ENCODE measurements at places on chromosomes 7 and 10.

DNA sequence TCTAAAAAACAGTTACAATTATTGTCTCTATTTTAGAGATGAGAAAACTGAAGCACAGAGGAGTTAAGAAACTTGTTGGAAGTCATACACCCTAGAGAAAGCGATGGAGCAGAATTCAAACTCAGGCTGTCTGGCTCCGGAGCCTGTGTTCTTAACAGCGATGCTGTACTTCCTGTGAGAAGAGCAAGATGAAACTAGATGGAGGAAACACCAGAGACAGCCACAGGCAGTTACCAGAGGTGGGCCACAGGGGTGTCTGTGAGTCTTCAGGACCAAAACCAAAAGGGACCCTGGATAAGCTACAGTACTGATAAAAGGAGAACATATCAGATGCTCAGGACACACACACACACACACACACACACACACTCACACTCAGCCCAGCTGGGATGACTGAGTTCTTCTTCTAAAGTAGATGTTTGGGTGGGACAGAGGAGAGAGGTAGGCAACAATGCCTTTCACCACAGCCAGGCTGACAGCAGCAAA lies 289.2 kb downstream of the FZD1 start:
- DNase-seq, result no peak

DNA sequence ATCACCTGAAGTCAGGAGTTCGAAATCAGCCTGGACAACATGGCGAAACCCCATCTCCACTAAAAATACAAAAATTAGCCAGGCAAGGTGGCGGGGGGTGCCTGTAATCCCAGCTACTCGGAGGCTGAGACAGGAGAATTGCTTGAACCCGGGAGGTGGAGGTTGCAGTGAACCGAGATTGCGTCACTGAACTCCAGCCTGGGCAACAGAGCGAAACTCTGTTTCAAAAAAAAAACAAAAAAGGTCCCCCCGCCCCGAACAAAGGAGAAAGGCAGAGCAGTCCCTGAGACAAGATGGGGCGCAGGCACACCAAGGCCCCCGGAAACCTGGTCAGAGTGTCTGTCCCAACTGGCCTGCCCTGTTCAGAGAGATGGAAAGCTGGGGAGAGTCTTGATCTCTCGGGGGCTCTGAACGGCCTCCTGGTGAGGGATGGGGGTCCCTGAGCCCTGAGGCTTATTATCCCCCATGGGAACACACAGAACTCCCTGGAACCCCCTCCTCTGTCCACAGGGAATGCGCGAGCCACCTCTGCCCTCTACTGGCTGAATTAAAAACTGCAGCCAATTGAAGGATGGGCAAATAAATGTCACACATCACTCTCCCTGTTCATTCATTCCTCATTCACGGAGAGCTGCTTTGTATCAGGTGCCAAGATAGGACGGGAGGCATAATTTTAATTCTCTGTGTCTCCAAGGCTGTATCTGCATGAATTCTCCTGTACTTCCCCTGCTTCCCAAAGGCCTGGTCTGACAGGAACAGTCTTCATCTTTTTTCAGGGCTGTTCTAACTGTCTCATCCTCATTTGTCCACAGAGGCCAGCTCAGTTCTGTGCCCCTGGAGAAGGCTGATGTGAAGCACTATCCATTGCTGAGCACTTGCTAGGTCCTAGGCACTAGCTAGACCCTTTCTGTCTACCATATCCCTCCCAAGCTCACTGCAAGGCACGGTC lies 28.9 kb downstream of the MAT1A start:
- peak; percentile 37 for DNase-seq

- no peak for DNase-seq
Measured at GRCh38 chr7:18459484-18460245, 35.9 kb upstream of the HDAC9 start.

DNA sequence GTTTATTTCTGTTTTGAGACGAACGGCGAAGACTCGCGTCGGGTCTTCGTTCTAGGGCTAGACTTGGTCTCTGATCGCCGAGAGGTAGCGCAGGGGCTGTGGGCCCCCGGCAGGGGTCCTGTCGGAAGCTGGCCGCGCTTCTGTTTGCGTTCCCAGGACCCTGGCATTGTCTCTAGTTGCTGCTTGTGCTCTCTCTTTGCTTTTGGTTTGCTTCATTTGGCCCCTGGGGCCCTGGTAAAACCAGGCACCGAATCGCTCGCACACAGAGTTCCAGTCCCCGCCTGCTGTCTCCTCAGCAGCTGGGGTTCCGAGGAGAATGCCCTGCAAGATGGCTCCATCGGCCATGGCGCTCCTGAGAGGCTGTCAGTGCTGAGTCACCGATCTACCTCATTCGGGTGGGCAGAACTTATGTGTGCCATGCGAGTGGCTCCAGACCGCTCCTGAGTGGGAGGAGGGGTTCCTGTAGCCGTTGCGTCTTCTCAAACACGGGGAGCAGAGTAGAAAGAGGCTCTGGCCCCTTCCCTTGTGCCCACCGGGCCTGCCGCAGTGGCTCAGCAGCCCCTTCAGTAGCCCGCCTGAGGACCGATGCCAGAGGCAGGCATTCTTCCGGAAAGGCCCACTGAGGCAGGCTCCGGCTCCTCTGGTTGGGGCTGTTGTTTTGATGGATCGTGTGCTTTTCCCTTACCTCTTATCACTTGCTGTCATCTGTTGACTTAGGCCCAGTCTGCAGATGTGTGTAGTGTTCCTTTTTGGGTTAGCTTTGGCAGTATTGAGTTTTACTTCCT lies 826 bp downstream of the CHPF2 start:
- DNase-seq, result peak; percentile 84

GRCh38 chr10:3270577-3271316 lies 98.2 kb upstream of the PITRM1 start:
- DNase-seq, result no peak

DNA sequence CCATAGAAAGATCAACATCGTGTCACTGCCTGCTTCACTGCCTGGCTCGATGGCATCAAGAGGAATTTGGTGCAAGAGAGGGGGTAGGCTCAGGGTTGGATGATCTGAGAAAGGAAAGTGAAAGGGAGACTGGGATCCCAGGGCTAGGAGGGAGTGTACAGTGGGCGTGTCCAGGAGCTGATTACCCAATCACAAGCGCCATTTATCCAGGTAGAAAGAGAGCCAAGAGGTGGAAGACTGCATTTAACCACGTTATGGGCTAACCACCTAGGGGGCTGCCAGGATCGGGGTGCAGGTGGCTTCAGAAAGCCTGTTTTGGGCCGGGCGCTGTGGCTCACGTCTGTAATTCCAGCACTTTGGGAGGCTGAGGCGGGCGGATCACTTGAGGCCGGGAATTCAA lies 10.3 kb downstream of the PODXL start:
- DNase-seq, result no peak

- no peak for DNase-seq
Measured at GRCh38 chr10:71038091-71038633, 149.8 kb upstream of the PCBD1 start.

DNA sequence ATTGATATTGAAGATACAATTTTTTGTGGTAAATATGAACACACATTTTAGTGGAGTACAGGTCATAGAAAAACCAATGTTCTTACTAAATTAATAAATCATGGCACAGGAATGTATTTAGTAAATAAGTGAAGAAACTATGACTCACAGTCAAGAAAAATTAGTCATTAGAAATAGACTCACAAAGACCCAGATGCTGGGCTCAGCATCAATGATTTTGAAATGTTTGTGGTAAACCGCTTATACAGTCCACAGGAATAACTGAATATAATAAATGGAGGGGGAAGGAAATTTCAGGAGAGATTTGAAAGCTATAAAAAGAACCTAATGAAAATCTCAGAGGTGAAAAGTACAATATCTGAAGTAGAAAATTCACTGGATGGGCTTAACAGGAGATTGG lies 138.3 kb upstream of the ADCY1 start:
- no peak for DNase-seq

DNA sequence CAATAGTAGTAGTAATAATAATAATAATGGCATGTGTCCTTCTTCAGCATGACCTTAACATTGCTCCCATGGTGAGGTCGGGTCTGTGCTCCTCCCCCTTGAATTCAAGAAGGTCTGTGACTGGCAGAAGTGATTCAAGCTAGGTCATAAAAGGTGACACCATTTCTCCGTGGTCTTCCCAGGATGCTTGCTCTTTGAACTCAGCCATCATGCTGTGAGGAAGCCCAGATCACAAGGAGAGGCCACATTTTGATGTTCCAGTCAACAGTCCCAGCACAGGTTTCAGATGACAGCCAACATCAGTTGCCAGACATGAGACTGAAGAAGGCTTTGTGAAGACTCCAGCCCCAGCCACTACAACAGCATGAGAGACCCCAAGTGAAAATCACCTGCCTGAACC lies 83.9 kb downstream of the SEPTIN14 start:
- DNase-seq, result no peak

- DNase-seq, result no peak
Measured at GRCh38 chr7:83807774-83808173, 158.8 kb upstream of the SEMA3E start.

GRCh38 chr10:78568620-78569019 lies 500.1 kb upstream of the ZMIZ1 start:
- no peak for DNase-seq

DNA sequence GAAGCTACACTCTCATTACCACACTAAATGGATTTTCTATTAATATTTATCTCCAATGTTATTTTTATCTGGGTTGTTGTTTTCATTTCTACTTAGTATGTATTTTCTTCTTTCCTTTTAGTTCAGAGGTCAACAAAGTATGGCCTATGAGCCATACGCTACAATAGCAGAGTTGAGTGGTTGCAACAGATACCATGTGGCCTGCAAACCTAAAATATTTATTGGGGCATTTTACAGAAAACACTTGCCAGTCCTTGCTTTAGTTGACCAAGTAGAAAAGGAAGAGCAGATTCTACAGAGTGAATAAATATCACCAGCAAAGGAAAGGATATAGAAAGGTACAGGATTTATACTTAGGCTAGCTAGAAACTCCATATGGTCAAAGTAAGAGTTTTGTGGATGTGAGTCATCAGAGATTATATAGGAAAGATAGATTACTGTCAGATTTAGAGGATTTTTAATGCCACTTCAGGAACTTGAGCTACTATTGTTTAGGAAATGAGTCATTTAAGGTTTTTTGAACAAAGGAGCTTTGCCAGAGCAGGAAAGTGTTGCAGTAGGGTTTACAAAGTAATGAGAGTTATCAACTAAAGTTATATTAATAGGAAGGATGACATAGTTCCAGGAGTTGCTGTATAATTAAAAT lies 323.3 kb upstream of the KAT6B start:
- DNase-seq, result no peak

DNA sequence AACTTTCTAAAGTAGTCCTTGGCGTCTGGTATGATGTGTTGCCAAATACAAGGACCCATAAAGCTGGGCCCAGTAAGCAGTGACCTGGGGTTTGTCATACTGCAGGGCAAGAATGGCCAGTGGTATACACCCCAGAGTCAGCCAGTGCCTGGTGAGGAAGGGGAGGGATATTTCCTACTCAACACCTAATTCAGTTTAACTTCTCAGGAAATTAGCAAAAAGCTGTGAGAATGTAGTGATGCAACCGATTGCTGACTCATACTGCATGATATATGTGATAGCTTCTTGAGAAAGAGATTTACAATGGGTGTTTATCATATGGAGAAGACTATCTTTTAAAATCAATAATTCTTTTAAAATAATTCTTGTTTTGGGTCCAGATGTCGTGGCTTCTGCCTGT lies 889.3 kb upstream of the CELF2 start:
- DNase-seq, result no peak

GRCh38 chr10:598415-599170 lies 90.9 kb downstream of the DIP2C start:
- DNase-seq, result no peak

GRCh38 chr7:90833443-90833842 lies 237.3 kb downstream of the CDK14 start:
- DNase-seq, result no peak

DNA sequence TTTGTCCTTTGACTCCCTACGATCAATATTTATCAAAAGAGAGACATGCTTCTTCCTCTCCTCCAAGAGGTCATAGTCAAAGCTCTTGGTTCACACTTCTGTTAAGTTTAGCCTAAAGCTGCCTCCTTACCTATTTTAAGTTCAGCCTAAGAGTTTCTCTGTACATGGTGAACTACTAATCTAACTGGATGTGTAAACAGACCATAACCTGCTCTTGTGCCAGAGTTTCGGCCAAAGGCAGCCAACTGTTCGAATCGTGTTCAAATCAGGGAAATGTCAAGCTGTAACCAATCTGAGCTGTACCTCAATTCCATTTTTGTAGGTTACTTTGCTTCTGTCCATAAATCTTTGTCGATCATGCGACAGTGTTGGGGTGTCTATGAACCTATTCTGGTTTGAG lies 414.8 kb downstream of the PHTF2 start:
- DNase-seq, result no peak

DNA sequence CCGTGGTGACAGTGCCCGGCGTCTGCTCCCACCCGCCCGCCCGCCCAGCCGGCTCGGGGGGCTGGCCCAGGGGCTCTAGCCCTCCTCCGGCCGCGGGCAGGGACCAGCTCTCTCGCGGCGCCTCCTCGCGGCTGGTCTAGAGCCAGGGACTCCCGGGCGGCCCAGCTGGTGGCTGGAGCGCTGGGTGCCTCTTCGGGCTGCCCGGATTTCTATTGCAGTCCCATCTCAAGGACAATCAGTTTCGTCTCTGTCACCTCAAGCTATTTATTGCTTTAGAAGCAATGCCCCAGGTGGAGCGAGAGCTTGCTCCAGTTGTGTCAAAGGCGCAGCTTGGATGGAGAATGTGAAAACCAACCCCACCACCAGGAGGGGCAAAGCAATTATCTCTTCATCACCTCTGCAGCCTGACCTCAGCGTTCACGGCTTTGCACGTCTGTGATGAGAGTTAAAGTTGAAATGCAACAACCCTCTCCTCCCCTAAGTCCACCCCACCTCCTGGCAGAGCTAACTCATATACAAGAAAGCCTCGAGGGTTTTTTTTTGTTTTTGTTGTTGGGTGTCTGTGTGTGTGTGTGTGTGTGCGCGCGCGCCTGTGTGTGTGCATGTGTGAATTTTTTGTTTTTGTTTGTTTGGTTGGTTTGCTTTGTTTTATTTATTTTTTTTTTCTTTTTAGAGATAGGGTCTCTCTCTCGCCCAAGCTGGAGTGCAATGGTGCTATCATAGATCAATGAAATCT lies at the start of gene ITGA8:
TSS of gene ITGA8 (minus strand) at position 24 of the 736 bp plus-strand sequence. CDS start 151 bp downstream, outside the sequence.
- DNase-seq, result no peak

DNA sequence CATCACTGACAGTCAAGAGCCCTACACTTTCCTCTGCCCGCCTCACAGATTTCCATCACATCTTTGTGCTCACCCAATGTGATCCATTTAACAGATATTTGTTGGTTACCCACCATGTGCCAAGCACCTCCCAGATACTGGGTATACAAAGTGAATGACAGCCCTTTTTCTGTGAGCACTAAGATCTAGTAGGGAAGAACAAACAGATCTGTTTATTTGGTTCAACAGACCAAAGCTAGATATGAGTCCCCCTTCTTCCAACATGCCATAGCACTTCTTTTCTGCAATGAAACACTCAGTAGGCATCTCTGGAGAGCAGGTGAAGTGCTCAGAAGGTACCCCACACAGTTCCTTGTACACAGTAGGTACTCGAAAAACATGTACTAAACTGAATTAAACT lies 101.4 kb downstream of the HIPK2 start:
- DNase-seq, result no peak

GRCh38 chr7:88455696-88456095 lies 149.0 kb upstream of the STEAP4 start:
- DNase-seq, result no peak

Data from activated T-cell treated with anti-CD3 and anti-CD28 coated beads, Interleukin-2, amount 50 U/mL, for 24 hours (primary cell).